ENCODE measurements at places on chromosomes 2 and 18.

- DNase-seq = peak; percentile 70
Measured at GRCh38 chr18:12041561-12041960, 52.1 kb upstream of the ANKRD62 start.

GRCh38 chr18:27715751-27716150 is 461.2 kb downstream of the CDH2 start:
- DNase-seq = no peak

DNA sequence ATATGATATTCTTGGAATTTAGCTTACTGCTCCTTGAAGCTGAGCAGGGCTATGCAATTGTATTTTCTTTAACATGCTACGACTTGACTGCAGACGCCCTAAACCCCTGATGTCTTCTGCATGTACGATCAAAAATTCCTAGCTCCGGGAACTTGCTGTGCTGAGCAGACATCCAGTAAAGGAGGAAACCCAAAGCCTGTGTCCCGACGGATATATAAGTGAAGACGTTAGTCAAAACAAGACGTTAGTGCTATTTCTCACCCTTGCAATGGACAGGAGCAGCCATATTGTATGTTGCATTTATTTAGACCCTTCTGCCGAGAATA is 51.5 kb downstream of the SETBP1 start:
- no peak for DNase-seq

DNA sequence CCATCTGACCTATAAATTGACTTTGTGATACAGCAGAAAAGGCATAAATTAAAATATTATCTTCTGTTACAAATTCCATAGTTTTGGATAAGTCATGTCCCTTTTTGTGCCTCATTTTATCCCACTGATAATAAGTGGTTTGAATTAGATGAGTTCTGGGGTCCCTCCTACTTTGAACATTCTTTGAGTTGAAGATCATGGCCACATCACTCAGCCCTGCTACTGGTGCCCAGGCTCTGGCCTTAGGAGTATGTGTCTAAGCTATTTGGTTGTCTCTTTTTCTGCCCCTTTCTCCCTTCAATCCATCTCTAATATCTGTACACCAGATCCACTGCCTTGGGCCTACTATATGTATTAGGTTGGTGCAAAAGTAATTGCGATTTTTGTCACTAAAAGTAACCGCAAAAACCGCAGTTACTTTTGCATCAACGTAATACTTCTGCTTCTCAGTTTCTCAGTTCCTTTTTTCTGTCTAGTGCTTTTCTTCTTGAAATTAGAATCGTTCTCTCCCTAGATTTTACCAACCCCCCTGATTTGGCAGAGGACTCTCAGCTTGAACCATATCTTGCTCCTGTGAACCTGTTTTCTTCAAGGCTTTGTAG is 362.5 kb upstream of the TNP1 start:
- DNase-seq = peak; percentile 65

GRCh38 chr2:147451902-147452515 is 392.8 kb upstream of the ACVR2A start:
- no peak for DNase-seq

DNA sequence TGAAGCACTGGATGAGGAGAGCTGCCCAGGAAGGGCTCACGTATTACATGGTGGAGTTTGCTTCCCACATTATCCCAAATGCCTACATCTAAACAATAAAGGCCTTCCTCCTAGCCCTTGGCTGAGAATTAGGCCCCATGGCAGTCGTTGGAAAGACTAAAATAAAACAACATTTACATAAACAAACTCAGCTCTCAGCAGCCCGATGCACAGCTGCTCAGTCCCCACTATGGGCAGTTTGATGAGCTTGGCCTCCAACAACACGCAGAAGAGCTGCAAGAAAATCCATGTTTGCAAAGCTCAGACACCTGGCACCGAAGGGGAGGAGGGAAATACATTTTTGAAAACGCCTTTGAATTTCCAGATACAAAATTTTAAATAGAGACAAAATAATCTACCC is 352.4 kb downstream of the EIPR1 start:
- no peak for DNase-seq

GRCh38 chr2:238914648-238915015 is 66.7 kb downstream of the TWIST2 start:
- DNase-seq = no peak

- no peak for DNase-seq
Measured at GRCh38 chr2:96608469-96609455, 29.4 kb downstream of the KANSL3 start.

GRCh38 chr2:85753525-85754312 is at the start of gene ATOH8:
TSS of gene ATOH8 (plus strand) at chr2:85753991. CDS start at chr2:85754190, 199 bp downstream.
- peak; percentile 3 for DNase-seq

DNA sequence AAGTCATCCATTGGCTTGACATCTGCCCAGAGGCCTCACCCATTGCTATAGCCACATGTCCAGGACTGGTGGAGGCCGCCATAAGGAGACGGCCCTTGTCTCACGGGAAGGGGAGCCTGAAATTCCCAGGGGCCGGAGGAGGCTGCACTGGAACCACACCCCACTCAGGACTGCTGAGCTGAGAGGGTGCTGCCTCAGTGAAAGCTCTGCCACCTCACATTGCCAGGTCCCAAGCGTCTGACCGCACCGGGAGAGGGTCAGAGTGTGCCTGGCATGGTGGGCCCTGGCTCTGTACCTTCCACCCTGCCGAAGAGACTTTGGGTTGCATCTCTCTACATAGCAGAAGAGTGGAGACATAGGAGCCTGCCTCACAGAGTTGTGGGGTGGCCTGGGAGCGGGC is 134.1 kb upstream of the GLI2 start:
- DNase-seq = no peak

DNA sequence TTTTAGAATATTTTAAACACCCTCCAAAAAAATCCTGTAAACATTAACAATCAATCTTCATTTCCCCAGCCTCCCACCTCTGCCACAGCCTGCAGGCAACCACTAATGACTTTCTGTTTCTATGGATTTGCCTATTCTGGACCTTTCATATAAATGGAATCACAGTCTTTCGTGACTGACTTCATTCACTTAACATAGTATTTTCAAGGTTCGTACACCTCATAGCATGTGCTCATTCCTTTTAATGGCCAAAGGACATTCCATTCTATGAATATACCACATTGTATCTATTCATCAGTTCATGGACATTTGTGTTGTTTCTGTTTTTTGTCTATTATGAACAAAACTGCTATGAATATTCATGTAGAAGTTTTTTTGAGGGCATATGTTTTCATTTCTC is 48.5 kb downstream of the NAT8 start:
- DNase-seq = no peak

- DNase-seq = peak; percentile 12
Measured at GRCh38 chr2:88190808-88191721, 20.9 kb downstream of the THNSL2 start.

DNA sequence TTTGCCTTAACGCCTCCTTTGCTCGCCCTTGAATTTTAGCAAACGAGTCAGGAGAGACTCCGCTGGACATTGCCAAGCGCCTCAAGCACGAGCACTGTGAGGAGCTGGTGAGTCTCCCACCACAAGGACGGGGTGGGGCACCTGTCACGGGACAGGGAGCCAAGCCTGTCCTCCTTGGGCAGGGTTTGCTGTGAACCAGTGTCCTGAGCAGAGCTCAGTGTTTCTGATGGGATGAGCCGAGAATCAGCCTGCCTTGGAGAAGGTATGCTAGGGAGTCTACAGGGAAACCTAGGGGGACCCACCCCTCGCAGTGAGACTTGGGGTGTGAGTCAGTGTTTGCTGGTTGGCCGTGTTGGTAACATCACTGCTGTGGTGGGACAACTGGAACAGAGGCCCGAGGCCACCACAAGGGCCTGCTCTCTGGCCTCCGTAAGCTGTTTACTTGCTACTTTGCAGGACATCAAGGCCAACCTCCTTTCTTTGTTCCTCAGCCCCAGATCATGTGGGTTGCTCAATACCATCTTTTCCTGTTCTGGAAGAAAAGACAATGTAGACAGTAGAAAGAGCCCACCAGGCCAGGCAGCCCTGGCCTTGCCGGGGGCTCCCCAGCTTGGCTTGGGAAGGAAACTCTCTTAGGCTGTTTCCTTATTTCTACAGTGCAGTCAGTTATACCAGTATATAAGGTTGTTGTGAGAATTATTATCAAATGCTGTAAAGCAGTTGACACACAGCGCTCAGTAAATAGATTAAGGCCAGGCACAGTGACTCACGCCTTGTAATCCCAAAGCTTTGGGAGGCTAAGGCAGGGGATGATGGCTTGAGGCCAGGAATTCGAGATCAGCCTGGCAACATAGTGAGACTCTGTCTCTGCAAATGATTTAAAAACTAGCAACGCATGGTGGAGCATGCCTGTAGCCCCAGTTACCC is 42.4 kb downstream of the ITGB1BP1 start:
- no peak for DNase-seq

DNA sequence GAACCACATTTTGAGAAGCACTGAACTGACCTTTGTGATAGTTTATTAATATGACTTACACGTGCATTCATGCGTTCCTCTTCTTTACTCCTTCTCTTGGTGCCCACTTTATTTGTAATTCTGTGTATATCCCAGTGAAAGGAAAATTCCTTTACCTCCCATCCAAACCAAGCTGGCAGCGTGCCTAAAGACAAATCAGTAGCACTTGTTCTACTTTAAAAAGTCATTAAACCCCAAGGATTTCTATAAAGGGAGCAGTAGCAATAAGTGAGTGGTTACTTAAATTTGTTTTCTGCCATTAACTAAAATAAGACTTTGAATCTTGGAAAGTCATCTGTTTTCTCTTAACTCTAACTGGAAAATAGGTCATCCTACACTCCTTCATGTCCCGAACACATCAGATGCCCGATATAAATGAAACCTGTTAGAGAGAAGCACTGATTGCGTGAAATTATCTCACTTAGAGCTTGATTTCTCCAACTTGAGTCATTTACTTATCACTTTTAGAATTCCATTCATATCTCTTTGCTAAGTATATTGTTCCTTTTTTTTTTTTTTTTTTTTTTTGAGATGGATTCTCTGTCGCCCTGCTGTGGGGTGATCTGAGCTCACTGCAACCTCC is 10.7 kb downstream of the PIK3C3 start:
- DNase-seq = no peak

- no peak for DNase-seq
Measured at GRCh38 chr2:172965433-172966212, 110.0 kb upstream of the MAP3K20 start.

- DNase-seq = no peak
Measured at GRCh38 chr18:35455926-35456763, 41.6 kb downstream of the INO80C start.

DNA sequence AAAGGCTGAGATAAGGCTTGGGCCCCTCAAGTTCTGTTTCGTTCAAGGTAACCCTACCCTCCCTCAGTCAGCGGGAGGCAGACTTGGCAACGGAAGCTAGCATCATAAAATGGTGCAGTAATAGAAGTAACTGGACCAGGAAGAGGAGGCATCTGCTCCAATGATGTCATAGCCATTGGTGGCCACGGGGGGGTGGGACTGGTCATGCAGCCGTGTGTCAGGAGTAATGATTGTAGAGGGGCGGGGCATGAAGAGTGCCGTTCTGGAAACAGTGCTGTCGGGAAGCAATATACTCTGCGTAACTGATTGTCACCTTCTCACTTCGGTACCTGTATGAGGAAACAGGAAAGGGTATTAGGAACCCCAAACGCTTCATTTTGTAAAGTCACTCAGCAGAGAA is 6.9 kb upstream of the POLR2D start:
- no peak for DNase-seq

DNA sequence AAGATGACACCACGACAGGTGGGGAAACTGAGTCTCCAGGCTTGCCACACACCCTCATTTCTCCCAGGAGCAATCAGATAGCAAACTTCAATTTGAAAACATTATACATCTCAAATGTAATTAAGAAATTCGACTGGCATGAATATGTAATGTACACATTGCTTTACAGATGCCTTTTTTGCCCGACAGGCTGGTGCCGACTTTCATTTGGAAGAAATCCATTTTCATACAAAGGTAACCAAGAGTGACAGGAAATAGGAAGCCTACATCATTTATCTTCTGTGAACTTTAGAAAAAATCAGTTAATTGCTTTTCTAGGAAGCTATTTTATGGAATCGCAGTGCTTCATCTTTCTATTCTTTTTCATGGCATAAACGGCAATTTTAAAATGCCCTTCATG is 140.3 kb downstream of the AFF3 start:
- DNase-seq = no peak

DNA sequence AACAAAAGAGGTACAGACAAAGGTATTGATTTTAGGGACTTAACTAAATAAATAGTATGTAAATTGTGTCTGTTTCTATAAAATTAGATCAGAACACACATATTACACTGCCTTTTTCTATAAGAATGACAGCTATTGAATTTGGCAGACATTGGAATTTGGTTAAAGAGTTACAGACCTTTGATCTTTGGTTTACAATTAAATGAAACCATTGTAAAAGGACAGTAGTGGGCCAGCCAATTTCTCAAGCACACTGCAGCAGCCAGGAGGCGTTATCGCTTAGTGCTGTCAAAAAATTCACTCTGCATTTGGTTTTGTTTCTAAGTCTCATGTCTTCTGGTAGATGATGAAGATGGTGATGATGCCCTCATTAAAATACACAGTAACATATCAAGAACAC is 175.9 kb downstream of the NR4A2 start:
- DNase-seq = no peak

DNA sequence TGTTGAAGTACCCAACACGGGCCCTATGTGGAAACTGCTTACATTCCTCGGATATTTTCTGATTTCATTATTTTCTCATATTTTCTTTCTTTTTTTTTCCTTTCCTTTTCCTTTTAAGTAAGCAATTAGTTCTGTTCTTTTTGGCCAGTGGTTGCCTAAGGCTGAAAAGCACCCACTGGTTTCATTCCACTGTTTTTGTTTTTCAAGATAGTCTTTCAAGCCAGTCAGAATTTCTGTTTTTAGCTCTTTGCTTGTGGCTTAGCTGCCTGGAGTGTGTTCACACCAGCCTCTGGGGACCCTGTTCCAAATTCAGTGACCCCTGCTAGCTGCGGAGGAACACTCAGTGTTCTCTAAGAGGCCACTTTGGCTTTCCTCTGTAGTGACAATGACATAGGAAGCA is 73.6 kb downstream of the NRP2 start:
- no peak for DNase-seq

Data from activated CD4-positive, alpha-beta T cell treated with anti-CD3 and anti-CD28 coated beads, Interleukin-2, Interleukin-4, amounts not matched to agents 100 ng/mL and 50 ng/mL, durations not matched to agents 16 hours and 8 hours (primary cell).